ENCODE measurements at places on chromosomes 6 and 20. TPM values are rescaled to one million over a fixed set of nuclear protein-coding genes. Genes with fewer than 3 reads are reported as not detected.

- no peak overlapping the region for H3K4me3 ChIP-seq
- H3K27ac ChIP-seq: no peak overlapping the region
- no peaks in the 10 kb centered on the region for H3K4me1 ChIP-seq
- H3K27me3 ChIP-seq: peaks cover 17% of the 10 kb centered on the region
- no peaks in the 10 kb centered on the region for H3K36me3 ChIP-seq
These were observed 522.9 kb downstream of the CDH26 start for GRCh38 chr20:60480950-60481742.

The TNF gene
- 25.0 TPM for total RNA-seq

DNA sequence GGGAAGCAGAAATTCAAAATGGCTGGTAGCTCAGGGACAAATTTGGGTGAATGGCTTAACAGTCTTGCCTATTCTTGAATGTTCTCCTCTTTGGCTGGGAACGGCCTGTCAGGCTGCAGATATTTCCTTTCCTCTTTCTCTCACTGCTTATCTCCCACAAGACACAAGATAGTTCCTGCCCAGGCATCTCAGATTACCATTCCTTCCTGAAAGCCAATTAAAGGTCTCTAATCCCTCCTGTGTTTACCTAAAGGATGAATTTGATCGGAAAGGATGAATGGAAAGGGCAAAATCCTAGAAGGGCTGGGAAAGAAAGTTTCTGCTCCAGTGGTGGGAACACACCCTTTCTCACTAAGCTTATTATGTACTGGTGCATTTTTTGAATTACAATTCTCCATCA lies 95.9 kb upstream of the JAG1 start:
- H3K27me3 ChIP-seq: peaks cover 9% of the 10 kb centered on the region
- no peak overlapping the region for H3K4me3 ChIP-seq
- no peak for DNase-seq
- H3K36me3 ChIP-seq: no peaks in the 10 kb centered on the region
- no peaks in the 10 kb centered on the region for H3K4me1 ChIP-seq
- no peak overlapping the region for H3K27ac ChIP-seq

DNA sequence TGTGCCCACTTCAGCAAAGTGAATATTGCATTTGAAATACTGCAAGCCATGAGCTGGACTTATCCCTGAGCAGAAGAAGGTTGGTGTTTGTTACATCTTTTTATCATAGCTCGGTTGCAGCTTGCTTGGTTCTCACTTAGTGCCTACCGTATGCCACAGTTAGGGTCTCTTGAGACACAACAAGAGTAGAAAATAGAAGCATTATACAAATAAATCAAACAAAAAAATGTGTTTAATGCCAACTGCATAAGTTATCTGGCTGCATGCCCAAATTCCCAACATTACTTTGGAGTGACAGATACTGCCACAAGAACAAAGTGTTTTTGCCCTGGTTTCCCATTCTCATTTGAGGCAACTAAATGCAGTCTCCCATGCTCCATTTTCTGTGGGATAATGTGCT lies 53.9 kb upstream of the LAMP5 start:
- H3K4me3 ChIP-seq: no peak overlapping the region
- DNase-seq: no peak
- H3K36me3 ChIP-seq: no peaks in the 10 kb centered on the region
- H3K4me1 ChIP-seq: no peaks in the 10 kb centered on the region

DNA sequence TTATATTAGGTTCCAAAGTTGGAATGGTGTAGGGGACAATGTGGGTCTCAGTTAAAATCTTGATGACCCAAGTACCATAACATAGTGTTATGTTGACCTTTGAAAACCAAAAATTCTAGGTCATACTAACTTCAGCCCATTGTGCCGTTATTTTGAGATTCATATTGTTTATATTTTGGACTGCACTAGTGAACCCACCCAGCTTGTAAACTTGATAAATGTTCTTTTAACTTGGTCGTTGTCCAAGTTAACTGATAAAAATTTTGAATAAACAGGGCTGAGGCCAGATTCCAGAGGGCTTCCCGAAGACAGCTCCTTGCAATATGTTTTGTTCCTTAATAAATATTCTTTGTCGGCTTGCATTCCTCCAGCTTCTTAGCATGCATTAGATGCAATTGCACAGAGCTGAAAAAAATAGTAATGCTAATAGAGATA lies 90.3 kb downstream of the BCAS1 start:
- DNase-seq: no peak
- no peaks in the 10 kb centered on the region for H3K4me1 ChIP-seq
- H3K27ac ChIP-seq: no peak overlapping the region

The PXMP4 gene
- 15.4 TPM for total RNA-seq

The GJA10 gene
- not detected for total RNA-seq

DNA sequence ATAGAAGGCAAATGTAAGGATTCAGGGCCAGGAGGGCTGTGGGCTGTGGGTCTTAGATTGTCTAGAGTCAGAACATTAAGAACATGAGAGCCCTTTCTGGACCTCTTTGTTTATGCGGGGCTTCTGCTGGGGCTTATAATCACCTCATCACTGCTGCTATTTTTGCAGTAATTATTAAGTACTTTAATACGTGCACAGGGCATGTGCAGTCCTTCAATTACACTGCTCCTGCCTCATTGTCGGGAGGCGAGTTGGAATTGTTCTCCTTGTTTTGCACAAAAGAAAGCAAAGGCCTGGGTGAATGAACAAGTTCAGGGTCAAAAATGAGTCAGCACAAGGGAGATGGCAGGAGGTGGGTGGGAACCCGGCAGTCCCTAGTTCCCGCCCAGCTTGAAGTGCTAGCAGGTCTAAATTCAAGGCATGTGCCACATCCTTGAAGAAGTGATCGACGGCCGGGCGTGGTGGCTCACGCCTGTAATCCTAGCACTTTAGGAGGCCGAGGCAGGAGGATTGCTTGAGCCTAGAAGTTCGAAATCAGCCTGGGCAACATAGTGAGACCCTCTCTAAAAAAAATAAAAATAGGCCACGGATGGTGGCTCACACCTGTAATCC lies 34.4 kb upstream of the PTPN1 start:
- no peaks in the 10 kb centered on the region for H3K27me3 ChIP-seq
- H3K4me1 ChIP-seq: no peaks in the 10 kb centered on the region
- no peak for DNase-seq
- H3K27ac ChIP-seq: no peak overlapping the region
- H3K36me3 ChIP-seq: no peaks in the 10 kb centered on the region
- no peak overlapping the region for H3K4me3 ChIP-seq

GRCh38 chr6:73691512-73691911 lies 4.5 kb upstream of the CD109 start:
- DNase-seq: no peak
- no peaks in the 10 kb centered on the region for H3K36me3 ChIP-seq
- H3K4me3 ChIP-seq: no peak overlapping the region
- no peaks in the 10 kb centered on the region for H3K4me1 ChIP-seq
- H3K27me3 ChIP-seq: peaks cover 5% of the 10 kb centered on the region

DNA sequence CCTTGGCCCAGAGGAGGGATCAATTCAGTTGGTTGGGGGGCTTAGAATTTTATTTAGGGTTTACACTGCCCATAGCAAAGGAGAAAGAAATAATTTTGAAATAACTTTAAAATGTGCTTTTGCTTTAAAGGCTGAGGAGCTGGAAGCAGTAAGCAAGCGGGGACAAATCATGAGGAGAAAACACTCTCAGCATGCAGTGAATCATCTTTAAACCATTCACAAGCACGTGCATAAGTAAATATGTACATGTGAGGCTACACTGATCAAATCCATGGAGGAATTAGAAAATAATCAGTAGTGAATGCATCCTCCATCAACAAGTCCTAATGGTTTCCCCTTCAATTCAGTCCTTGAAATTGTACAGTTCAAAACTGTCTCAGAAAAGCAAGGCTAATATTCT lies 181.0 kb downstream of the MTFR2 start:
- no peaks in the 10 kb centered on the region for H3K36me3 ChIP-seq
- H3K27me3 ChIP-seq: no peaks in the 10 kb centered on the region
- H3K27ac ChIP-seq: no peak overlapping the region
- no peak for DNase-seq
- no peaks in the 10 kb centered on the region for H3K4me1 ChIP-seq

- no peaks in the 10 kb centered on the region for H3K27me3 ChIP-seq
- no peaks in the 10 kb centered on the region for H3K36me3 ChIP-seq
- peak overlapping the region; percentile 53 for H3K4me3 ChIP-seq
- peaks cover 2% of the 10 kb centered on the region for H3K4me1 ChIP-seq
- peak overlapping the region; percentile 68 for H3K27ac ChIP-seq
- no peak for DNase-seq
These were observed 57.8 kb upstream of the ARID1B start for GRCh38 chr6:156719395-156719719.

GRCh38 chr20:25341716-25342680 lies 48.6 kb downstream of the ABHD12 start:
- no peak overlapping the region for H3K4me3 ChIP-seq
- peaks cover 5% of the 10 kb centered on the region for H3K4me1 ChIP-seq
- DNase-seq: no peak
- H3K27me3 ChIP-seq: no peaks in the 10 kb centered on the region

The RPS6KA2 gene
- 21.5 TPM for total RNA-seq

- no peaks in the 10 kb centered on the region for H3K27me3 ChIP-seq
- H3K4me1 ChIP-seq: peaks cover 22% of the 10 kb centered on the region
- peaks cover 20% of the 10 kb centered on the region for H3K36me3 ChIP-seq
- no peak for DNase-seq
- no peak overlapping the region for H3K4me3 ChIP-seq
- H3K27ac ChIP-seq: no peak overlapping the region
These were observed 37.9 kb downstream of the PLCG1 start for GRCh38 chr20:41175201-41175651.

The TFAP2A gene
- total RNA-seq: 0.28 TPM

The TP53INP2 gene
- total RNA-seq: 28.1 TPM

- H3K27me3 ChIP-seq: peaks cover 51% of the 10 kb centered on the region
- no peaks in the 10 kb centered on the region for H3K36me3 ChIP-seq
- H3K27ac ChIP-seq: no peak overlapping the region
- H3K4me3 ChIP-seq: no peak overlapping the region
- peaks cover 7% of the 10 kb centered on the region for H3K4me1 ChIP-seq
These were observed 13.1 kb downstream of the TNXB start for GRCh38 chr6:32096087-32096393.

The SRXN1 gene
- 10.1 TPM for total RNA-seq

DNA sequence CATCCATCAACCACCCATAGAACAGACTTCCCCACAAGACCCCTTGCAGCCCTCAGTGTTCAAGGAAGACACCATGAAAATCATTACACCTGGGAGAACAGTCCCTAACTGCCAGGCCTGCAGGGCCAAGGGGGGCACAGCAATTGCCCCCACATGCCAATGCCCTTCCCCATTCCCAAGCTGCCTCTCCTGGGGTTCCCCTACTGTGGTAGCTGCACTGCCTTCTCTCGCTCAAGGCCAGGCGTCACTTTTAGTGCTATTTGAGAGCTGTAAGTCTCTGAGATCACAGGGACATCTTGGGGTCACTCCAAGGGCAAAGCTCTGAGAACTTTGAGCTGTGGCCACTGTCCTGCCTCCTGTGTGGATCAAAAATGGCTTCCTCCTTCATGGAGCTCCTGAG lies 6.0 kb upstream of the ACSS1 start:
- H3K36me3 ChIP-seq: no peaks in the 10 kb centered on the region
- no peaks in the 10 kb centered on the region for H3K27me3 ChIP-seq
- no peak overlapping the region for H3K27ac ChIP-seq

GRCh38 chr6:136503303-136504029 lies 46.8 kb downstream of the MAP7 start:
- H3K4me3 ChIP-seq: no peak overlapping the region
- no peaks in the 10 kb centered on the region for H3K27me3 ChIP-seq
- no peak overlapping the region for H3K27ac ChIP-seq
- H3K36me3 ChIP-seq: no peaks in the 10 kb centered on the region

GRCh38 chr20:16662467-16662866 lies 67.4 kb upstream of the SNRPB2 start:
- DNase-seq: no peak
- H3K4me1 ChIP-seq: no peaks in the 10 kb centered on the region
- H3K27ac ChIP-seq: no peak overlapping the region
- no peak overlapping the region for H3K4me3 ChIP-seq
- peaks cover 5% of the 10 kb centered on the region for H3K27me3 ChIP-seq

The ENPP5 gene
- total RNA-seq: 0.95 TPM

- no peak for DNase-seq
- peaks cover 26% of the 10 kb centered on the region for H3K4me1 ChIP-seq
- no peak overlapping the region for H3K4me3 ChIP-seq
- peak overlapping the region; percentile 80 for H3K27ac ChIP-seq
These were observed 25.6 kb downstream of the POFUT1 start for GRCh38 chr20:32233286-32233685.

The PAK5 gene
- not detected for total RNA-seq

The ATP6V1G2 gene
- total RNA-seq: 5.7 TPM

GRCh38 chr6:150228072-150228733 lies 85.4 kb downstream of the PPP1R14C start:
- H3K27me3 ChIP-seq: no peaks in the 10 kb centered on the region
- H3K36me3 ChIP-seq: no peaks in the 10 kb centered on the region
- no peak overlapping the region for H3K27ac ChIP-seq
- DNase-seq: no peak
- H3K4me1 ChIP-seq: no peaks in the 10 kb centered on the region

- no peak overlapping the region for H3K4me3 ChIP-seq
- H3K4me1 ChIP-seq: no peaks in the 10 kb centered on the region
- no peaks in the 10 kb centered on the region for H3K27me3 ChIP-seq
- H3K36me3 ChIP-seq: no peaks in the 10 kb centered on the region
- no peak for DNase-seq
These were observed 77.5 kb downstream of the C6orf118 start for GRCh38 chr6:165231581-165232561.

The CDC25B gene
- 216 TPM for total RNA-seq

DNA sequence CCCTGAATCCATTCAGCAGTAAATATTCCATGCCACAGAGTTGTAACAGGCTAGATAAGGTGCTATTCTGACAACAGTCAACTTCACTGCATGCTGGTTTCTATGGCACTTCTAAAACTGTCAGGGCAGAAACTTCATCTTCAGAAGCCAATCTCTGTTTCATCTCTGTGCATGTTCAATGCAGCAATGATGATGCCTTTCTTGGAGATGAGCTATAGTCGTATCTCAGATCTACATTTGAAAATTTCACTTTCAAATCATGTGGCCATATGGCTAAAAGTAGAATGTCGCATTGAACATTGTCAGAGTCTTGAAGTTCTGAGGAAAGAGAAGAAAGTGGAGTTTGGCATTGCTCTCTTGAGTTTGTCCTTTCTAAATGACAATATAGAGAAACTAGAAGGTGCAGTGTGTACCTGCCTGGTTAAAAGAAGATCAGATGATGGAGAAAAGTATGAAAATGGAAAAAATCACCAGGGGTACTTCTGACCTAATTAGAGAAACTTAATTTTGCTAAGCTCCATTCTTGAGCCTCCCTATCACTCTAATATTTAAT lies 49.0 kb upstream of the VSTM2L start:
- no peak for DNase-seq
- H3K4me1 ChIP-seq: no peaks in the 10 kb centered on the region
- H3K4me3 ChIP-seq: no peak overlapping the region
- H3K27me3 ChIP-seq: no peaks in the 10 kb centered on the region

GRCh38 chr6:22709803-22710202 lies 140.4 kb downstream of the HDGFL1 start:
- no peak for DNase-seq
- H3K27ac ChIP-seq: no peak overlapping the region
- H3K4me3 ChIP-seq: no peak overlapping the region
- H3K36me3 ChIP-seq: no peaks in the 10 kb centered on the region

- H3K27ac ChIP-seq: peak overlapping the region; percentile 71
- DNase-seq: no peak
- H3K36me3 ChIP-seq: no peaks in the 10 kb centered on the region
- H3K27me3 ChIP-seq: no peaks in the 10 kb centered on the region
These were observed 76.8 kb downstream of the FYN start for GRCh38 chr6:111796310-111796918.

The CALHM4 gene
- total RNA-seq: not detected

Measured in T-cell (primary cell).